Airway epithelial cell (primary cell): ENCODE measurements at places on chromosomes 6 and 20. TPM values are rescaled to one million over a fixed set of nuclear protein-coding genes. Genes with fewer than 3 reads are reported as not detected.

The MAK gene
- 0.07 TPM in 1 of 2 replicates, not detected in the other for total RNA-seq

The FAM229B gene
- total RNA-seq: 4.1 and 17.0 TPM in 2 replicates

The EFCAB8 gene
- total RNA-seq: not detected in 2 replicates

The CGA gene
- total RNA-seq: not detected in 2 replicates

The PSORS1C1 gene
- 0.37 and 1.7 TPM in 2 replicates for total RNA-seq

The SCRT2 gene
- not detected in 2 replicates for total RNA-seq

The CD40 gene
- 6.2 and 7.8 TPM in 2 replicates for total RNA-seq

The FAM110A gene
- 29.8 and 31.1 TPM in 2 replicates for total RNA-seq

The PRR18 gene
- total RNA-seq: 0.14 TPM in 1 of 2 replicates, not detected in the other

The RSPH4A gene
- total RNA-seq: not detected in 2 replicates

The GFOD1 gene
- total RNA-seq: 8.4 and 10.2 TPM in 2 replicates
